Activated CD4-positive, CD25-positive, alpha-beta regulatory T cell (primary cell): ENCODE measurements at places on chromosomes 6 and 20.

- no peak for DNase-seq
Observed at GRCh38 chr6:107819964-107820337, 4.2 kb downstream of the SCML4 start.

DNA sequence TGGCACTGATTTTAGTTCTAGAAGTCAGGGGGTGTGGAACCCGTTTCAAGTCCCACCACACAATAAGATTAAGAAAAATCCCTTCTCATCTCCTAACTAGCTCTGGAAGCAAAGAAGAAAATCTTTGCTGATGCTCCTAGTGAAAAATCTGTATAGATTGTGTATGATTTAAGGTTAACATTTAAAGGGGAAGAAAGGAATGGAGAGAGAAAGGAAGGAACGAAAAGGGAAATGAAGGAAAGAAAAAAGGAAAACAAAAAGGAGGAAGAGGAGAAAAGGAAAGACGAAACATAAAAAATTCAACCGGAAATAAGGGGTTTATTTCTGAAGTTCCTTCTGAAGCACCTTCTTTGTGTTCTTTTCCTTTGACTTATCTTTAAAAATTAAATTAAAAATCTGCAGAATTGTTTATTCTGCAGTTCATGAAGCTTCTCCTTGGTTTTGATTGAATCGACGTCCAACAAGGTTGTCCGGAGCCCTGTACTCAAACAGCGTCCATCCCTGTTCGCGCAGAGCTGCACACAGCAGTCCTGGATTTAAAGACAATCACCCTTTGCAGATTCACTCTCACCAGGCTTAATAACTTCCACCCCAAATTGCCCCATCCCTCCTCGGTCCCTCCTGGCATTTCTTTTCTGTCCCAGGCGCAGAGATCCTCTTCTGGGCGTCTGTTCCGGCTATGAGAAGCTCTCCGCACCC is 1.6 kb upstream of the TFAP2B start:
- DNase-seq = no peak

DNA sequence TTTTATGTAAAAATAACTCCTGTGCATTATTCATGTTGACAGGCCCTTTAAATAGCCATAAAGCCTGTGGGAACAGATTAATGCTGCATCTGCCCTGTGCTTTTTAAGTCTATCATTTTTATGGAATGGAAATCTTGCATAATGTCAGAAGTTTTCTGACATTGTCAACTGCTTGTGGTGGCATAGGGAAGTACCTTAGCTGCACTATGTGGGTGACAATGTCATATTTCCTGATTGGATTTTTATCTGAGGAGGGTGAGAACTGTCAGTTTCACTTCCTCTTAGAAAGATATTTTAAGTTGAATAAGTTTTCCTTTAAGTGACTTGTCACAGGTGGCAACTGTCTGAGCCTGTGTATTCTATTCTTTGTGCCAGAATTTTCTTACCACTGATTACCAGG is 267.9 kb downstream of the PLCB1 start:
- DNase-seq = no peak

DNA sequence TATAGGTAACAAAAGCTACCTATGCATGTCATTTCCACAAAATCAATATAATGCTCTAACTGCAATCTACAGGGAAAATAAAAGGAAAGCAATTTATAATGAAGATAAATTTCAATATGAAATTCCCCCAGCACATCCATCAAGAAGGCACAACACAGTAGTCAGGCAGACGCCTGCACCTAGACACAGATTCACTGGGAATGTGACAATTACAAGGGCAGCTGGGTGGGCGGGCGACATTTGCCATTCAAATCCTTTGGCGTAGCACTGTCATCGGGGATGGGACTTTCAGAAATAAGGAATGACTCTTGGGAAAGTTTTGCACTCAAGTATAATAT is 60.4 kb downstream of the SULF2 start:
- no peak for DNase-seq

GRCh38 chr6:126546541-126547120 is 206.7 kb downstream of the CENPW start:
- no peak for DNase-seq
